Stimulated activated CD8-positive, alpha-beta memory T cell treated with anti-CD3 and anti-CD28 coated beads, Interleukin-7, amount 100 ng/mL, for 48 hours (primary cell): ENCODE measurements at places on chromosomes 2 and 18.
A peak's percentile ranks its signal among the peaks of the same experiment; 100 is the strongest.

DNA sequence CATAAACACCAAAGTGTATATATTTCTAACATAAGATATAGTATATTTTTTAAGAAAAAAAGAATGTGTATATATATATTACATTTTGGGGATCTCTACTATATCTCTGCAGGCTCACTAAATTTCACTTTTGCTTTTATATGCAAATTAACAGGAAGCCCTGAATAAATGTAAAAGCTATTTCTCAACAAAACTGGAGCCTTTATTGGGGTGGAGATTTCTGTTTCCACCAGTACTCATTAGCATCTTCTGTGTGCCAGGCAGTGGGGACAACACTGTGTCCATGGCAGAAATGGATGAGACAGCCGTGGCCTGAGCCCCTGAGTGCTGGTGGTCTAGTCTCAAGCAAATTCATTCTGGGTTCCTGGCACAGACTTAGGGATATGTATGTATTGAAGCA is 41.3 kb downstream of the C18orf63 start:
- DNase-seq, result no peak

GRCh38 chr2:232900811-232901735 is 31.0 kb downstream of the SNORC start:
- DNase-seq, result no peak

DNA sequence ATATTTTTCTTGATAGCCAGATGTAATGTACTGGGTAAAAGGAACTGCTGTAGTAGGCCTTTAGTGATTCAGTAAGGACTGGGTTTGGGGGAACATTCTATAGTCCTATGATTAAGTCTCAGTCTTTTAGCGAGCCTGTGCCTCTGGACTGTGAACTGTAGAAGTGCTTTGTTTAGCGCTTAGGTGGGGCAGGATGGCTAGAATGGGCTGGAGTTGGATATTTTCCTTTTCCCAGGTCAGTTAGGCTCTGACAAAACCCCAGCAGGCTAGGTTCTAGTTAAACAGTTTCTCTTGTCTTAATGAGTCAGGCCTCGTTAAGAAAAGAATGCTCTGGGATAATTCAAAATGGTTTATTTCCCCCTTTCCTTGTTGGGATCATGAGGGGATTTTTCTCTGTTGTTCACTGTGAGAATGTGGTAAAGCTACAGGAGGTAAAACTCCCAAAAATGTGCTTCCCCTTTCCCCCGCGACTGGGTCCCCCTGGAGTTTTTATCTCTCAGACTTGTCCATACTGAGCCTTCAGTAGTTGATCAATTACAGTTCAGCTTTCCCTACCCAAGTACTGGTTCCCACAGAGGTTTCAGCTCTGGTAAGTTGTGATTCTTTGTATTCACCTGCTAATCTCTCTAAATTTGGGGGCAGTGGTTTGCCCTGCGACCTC is 31.5 kb downstream of the EHBP1 start:
- no peak for DNase-seq

DNA sequence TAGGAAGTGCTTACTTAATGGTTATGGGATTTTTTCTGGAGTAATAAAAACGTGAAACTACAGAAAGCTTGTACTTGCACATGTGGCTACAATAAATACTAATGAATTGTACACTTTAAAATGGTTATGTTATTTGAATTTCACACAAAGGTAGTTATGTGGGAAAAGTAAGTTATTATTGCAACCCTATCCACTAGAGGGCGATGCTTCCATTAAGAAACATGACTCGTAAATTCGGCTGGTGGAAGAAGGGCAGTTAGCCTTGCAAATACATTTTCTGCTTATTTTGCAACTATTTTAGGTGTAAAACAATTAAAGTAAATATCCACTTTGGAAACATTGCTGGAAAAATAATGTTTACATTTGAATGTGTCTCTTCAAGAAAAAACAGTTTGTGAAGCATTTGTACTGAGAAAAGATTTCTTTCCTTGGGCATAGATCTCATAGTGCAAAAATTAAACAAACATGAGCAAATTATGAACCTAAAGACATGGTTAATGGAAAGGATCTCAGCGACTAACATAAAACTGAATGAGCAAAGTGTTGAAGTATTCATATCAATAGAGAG is 68.1 kb upstream of the CSRNP3 start:
- DNase-seq, result no peak

- DNase-seq, result no peak
These were observed 74.6 kb upstream of the UBXN4 start for GRCh38 chr2:135667045-135667444.

DNA sequence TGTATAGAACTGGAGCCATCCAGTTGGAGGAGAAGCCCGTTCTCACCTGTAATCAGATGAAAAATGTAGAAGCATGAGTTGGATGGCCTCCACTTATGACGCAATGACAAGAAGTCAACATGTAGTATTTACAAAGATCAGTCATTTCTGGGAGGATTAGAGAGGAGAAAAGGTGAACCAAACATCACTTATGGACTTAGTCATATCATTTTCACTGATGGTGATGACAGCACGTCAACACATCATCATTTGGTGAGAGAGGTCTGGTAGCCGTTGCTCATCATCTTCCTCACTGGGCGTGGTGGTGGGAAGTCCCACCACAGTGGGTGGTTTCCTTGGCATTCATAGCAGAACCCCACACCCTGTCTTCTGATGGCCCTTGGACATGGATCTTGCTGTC is 264.2 kb upstream of the EPAS1 start:
- DNase-seq, result peak; percentile 70

DNA sequence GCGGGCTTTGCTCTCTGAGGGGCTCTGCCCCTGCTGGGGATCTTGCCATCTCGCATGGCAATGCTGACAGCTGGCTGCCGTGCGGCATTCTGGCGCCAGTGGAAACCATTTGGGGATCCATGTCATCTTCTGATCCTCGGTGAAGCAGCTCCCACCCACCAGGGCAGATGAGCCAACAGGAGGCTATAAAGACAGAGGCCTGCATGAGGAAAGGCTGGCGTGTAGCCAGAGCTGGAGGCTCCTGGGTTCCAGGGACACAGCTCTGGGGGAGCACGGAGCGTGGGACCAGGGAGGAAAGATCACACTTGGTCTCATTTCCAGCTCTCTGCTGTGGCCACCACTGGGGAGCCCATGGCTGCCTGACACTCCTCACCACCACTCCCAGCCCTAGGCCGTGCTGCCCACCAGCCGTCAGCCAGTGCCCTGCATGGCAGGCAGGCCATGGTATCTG is 145.8 kb downstream of the ZFP36L2 start:
- no peak for DNase-seq

DNA sequence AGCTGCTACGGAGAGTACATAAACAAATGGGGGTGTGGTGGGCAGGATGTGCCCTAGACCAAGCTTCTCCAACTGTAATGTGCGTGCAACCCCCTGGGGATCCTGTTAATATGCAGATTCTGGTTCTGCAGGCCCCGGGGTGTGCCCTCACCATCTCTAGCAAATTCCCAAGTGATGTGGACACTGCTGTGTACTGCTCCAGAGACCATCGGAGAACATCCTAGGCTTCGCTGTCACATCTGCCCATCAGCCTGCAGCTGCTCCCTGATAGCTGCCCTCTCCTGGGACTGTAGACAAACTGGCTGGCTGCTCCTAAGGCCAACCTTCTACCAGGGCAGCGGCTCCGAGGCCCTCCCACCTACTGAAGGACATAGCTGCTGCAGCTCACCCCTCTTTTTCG is 3.2 kb downstream of the HS1BP3 start:
- DNase-seq, result no peak

GRCh38 chr2:53242090-53242489 is 525.5 kb upstream of the CHAC2 start:
- DNase-seq, result no peak

GRCh38 chr2:58638256-58638805 is 397.2 kb upstream of the FANCL start:
- DNase-seq, result no peak

- DNase-seq, result no peak
These were observed 158.4 kb downstream of the BCL2 start for GRCh38 chr18:63161032-63161760.

DNA sequence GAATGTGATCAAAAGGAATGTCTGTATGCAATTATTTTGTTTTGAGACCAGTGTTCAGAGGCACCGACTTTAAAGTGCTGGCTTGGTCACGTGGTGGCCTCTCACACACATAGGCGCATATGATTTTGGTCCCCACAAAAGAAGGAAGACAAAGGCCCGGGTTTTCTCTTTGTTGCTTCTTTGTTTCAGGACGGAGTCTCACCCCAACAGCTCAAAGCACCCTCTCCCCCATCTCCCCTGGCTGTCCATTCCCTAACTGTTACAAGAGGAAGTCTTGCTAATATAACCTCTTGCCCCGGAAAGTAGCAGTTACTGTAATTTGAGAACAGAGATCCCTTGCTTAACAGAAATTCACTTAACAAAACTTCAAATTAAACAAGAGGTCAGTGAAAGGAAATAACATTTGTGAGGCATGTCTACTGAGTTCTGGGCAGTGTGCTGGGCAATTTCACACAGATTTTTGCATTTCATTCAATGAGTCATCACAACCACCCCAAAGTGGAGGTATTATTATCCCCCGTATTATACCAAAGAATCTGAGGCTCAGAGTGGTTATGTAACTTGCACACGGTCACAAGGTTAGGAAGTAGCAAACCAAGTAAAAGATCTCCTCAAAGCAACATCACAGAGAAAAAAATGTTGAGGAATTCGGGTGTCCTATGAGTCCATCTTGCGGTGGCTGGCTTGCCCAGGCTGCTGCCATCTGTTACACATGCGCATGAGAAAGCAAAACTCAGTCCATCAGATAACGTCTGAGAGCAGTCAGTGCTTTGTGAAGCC is 75.8 kb downstream of the SDC1 start:
- no peak for DNase-seq

- DNase-seq, result no peak
These were observed 30.4 kb downstream of the TRABD2A start for GRCh38 chr2:84850471-84850870.

DNA sequence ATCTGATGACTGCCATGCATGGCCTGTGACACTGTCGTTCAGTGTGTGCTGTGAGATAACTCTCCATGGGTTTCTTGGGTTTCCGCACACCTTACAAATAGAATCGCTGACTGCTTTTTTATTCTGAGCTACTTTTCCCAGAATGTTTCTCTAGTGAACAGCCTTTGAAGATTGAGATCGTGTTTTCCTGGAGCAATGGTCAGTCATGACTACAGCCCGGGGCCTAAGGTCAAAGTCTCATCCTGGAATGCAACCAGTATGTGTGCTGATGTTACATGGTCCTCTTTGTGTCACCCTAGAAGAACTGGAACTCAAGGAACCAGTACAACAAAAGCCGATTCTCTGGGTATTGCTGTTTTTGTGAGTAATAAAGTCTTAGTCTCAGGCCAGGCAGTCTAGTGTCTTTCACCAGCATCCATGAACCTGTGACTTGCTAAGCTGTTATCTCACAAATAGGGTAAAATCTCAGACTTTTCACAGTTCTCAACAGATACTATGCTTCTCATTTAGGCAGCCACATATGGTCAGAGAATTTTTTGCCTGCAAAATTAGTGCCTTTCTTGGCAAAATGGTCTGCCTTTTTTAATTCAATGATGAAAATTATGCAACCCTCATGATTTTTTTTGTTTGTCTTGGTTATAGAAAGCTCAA is 124.9 kb upstream of the PIEZO2 start:
- DNase-seq, result no peak

- no peak for DNase-seq
These were observed 86.3 kb upstream of the TGFA start for GRCh38 chr2:70639841-70640436.

- DNase-seq, result no peak
These were observed 1064.1 kb upstream of the CNTNAP5 start for GRCh38 chr2:122960759-122961641.
